Ovary (tissue), 10 donors: ENCODE measurements at places on chromosomes 2 and 18. TPM values are rescaled to one million over a fixed set of nuclear protein-coding genes. Genes with fewer than 3 reads are reported as not detected.

Gene FASTKD1
- total RNA-seq: 12.2 TPM

Gene LRRFIP1
- 54.2 TPM for total RNA-seq

Gene IDH1
- total RNA-seq: 84.1 TPM

Gene RPIA
- total RNA-seq: 15.6 TPM
